Effector CD8-positive, alpha-beta T cell (primary cell): ENCODE measurements at places on chromosomes 7 and 10.

- DNase-seq = no peak
These were observed 51.1 kb downstream of the TMEM209 start for GRCh38 chr7:130154131-130154500.

GRCh38 chr7:3494947-3495346 lies 193.9 kb downstream of the SDK1 start:
- no peak for DNase-seq

- DNase-seq = no peak
These were observed 101.2 kb upstream of the RPA3 start for GRCh38 chr7:7819442-7820247.

- no peak for DNase-seq
These were observed 111.7 kb upstream of the MBL2 start for GRCh38 chr10:52883996-52884871.

DNA sequence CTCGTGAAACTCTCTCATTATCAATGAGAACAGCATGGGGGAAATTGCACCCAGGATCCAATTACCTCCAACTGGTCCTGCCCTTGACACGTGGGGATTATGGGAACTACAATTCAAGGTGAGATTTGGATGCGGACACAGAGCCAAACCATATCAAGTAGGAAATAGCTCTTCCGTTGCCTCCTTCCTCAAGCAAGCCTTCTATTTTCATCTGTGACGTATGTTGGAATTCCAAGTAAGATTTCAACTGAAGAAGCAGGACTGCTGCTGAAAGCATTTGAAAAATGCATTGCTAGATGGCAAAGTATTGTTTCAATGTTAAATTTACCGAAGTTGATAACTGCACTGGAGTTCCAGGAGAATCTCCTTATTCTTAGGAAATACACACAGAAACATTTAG lies 178.1 kb upstream of the GALNT17 start:
- no peak for DNase-seq

DNA sequence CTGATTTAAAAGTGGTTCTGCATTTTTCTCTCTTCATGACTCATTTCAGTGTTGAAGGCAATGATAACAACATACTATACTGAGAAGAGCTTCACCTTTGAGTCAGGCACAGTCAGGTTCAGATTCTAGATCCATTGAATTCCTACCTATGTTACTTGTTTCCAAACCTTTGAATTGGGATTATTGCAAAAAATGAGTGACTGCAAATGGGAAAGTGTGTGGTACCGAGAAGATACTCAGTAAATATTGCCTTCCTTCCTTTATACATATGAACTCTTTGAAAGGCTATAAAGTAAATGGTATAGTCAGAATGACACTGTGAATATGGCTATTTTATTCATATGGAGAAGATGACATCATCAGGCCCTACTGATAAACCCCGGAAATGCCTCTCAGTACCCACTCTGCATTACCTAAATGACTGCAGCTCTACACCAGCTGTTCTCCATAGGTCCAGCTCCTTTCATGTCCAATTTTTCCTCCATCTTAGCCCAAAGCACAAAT lies 66.7 kb upstream of the FGL2 start:
- DNase-seq = no peak

- DNase-seq = no peak
These were observed 59.6 kb downstream of the PRKAG2 start for GRCh38 chr7:151817315-151817690.

- DNase-seq = no peak
These were observed at the start of gene CALCR for GRCh38 chr7:93574646-93575554. CALCR (minus strand) TSS chr7:93574724; CDS start chr7:93486981, 87,743 bp downstream.

DNA sequence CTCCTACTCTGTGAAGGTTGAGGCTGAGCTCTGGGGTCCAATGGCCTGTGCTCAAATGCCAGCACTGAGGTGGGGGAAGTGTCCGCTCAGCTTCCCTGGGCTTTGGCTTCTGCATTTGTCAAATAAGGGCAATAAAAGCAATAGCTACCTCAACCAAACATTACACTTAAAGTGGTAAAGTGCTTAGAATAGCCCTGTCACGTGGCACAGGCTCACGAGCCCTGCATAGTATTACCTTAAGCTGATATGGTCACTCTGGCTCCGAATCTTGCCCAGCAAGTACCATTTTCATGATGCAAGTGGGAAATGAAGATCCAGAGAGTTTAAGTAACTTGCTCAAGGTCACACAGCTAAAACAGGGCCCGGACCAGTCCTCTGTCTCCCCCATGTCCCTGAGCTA lies 451.1 kb upstream of the ZMIZ1 start:
- DNase-seq = no peak

GRCh38 chr10:1661416-1661815 lies 75.9 kb downstream of the ADARB2 start:
- DNase-seq = no peak

GRCh38 chr7:76997381-76998284 lies 34.5 kb downstream of the SPDYE17 start:
- DNase-seq = no peak

GRCh38 chr7:157527686-157528085 lies 190.9 kb downstream of the DNAJB6 start:
- DNase-seq = no peak

- no peak for DNase-seq
These were observed 82.6 kb downstream of the KCNMA1 start for GRCh38 chr10:77554996-77555397.

- no peak for DNase-seq
These were observed 4.1 kb downstream of the LBX1 start for GRCh38 chr10:101224910-101225823.

DNA sequence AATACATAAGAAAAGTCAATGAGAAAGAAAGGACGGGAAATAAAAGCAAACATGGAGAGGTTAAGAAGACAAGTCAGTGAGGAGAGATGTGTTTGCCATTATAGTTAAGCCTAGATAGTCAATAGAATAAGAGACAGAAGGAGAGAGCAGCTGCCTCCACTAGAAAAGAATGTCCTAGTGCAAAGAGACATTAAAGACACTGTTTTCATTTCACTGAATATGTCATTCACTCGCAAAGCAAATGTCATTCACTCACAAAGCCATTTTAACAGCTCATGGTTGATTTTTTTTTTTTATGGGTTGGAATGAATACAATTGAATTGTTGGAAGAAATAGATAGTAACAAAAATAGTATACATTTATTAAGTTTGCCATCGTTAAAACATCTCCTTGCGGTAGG lies 1007.6 kb downstream of the DNAJB9 start:
- DNase-seq = no peak

DNA sequence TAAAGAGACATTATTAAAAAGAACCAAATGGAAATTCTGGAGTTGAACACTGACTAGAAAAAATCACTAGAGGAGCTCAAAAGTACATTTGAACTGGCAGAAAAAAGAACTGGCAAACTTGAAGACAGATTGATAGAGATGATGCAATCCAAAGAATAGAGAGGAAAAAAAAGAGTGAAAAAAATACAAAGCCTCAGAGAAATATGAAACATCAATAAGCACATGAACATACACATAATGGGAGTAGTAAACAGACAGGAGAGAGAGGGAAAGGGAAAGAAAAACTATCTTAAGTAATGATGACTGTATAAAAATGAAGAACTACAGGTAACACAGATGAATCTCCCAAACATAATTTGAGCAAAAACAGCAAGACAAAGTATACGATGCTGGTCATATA lies 61.1 kb downstream of the CNOT4 start:
- no peak for DNase-seq

GRCh38 chr7:120373174-120373573 lies 100.2 kb downstream of the KCND2 start:
- DNase-seq = no peak

DNA sequence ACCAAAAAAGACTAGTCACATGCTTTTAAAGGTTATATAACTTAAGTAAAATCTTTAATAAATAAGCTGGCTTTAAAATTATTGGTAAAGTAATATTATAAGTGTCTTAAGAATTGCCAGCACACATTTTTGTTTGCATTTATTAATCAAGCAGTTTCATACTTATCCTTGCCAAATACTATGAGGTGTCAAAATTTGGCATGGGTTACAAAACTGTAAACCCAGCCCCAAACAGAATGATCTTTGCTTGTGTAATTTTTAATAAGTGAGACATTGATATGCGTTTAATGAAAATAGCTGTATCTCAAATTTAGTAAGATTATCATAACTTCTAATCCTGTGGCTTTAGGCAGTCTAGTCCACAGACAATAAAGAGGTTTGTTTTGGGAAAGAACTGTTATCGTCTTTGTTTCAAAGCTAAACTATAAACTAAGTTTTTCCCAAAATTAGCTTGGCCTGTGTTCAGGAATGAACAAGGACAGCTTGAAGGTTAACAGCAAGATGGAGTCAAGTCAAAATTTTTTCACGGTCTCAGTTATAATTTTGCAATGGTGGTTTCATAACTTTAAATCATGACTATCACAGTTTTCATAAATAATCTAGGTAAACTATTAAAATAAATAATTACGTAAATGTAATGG lies 72.8 kb downstream of the ST8SIA6 start:
- DNase-seq = no peak

GRCh38 chr7:28474282-28474638 lies 61.9 kb downstream of the CREB5 start:
- no peak for DNase-seq

- no peak for DNase-seq
These were observed 65.1 kb downstream of the CALML3 start for GRCh38 chr10:5589661-5590511.

DNA sequence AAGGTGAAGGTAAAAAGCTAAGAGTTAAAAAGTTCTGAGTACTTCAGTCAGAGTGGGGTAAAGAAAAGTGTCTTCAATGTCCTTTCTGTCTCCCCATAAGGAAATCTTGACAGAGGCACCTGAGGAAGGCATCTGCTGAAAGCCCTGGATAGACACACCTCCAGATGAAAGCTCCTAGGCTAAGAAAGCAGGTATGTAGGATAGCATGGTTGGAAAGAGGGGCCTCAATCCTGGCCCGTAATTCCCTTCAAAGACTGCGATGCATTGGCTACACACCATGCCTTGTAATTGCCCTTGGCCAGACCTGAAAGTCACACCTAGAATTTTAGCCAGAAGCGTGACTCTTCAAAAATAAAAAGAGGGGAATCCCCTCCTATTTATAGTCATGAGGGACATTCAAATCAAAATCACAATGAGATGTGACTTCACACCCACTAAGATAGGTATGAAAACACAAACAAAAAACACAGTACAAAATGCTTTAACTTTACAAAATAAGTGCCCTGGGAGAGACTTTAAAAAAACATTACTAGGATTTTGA lies 809.7 kb downstream of the IPMK start:
- no peak for DNase-seq

DNA sequence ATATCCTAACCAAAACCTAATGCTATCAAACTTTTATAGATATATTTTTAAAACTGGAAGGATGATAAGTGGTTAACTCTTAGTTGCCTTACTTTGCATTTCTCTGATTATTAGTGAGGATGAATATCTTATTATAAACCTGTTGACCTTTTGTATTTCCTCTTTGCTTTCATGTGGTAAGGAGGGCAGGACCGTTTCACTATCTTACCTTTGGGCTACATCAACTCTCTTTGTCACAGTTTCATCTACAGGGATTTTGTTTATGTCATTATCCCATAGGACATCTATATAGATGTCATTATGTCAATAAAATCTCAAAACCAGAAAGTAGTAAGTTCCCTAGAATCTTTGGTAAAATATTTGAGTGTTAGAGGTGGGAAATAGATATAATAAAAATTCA lies 219.3 kb downstream of the THSD7A start:
- no peak for DNase-seq

DNA sequence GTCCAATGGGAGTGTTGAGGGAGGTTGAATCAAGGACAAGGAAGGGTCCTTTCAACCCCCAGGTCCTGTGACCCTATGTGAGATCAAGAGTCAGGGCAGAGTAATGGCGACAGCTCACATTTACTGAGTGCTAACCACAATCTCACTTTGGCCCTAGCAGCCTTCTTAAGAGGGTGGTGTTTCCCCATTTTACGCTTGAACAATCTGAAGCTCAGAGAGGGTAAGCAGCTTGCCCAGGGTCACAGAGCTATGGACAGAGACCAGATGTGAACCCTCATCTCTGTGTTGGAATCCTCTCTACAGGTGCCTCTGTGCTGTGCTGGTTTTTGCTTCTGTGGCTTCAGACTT lies 102.0 kb downstream of the GRK5 start:
- DNase-seq = no peak

DNA sequence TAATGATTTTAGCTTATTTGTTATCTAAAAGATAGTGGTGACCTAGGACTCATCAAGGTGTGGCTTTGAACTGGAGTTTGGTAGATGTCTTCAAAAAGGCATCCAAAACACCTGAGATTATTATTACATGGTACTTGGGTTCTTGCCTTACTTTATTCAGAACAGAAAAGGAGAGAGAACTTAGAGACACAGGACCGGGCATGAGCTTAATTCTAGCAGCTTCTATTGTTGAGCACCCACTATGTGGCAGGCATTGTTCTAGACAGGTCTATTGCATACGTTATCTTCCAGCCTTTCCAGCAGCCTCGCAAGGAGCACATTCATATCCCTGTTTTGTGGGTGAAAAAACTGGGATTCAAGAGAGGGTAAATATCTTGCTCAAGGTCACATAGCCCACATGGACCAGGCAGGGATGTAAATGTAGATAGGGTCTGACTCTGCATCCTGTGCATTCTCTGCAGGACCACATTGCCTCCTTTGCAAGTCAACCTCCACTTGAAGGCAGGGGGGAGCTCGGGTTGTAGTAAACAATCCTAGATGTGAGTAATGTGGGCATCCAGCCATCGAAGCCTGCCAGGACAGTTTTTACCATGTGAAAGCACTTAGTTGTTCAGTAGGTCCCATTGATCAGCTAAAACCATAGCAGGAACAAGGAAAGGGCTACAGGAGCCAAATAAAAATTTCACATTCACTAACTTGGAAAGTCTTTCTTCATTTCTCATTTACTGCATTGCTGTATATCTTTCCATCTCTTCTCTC lies 551.4 kb downstream of the LRMDA start:
- DNase-seq = no peak

- DNase-seq = no peak
These were observed 75.8 kb downstream of the MPLKIP start for GRCh38 chr7:40058636-40059035.

DNA sequence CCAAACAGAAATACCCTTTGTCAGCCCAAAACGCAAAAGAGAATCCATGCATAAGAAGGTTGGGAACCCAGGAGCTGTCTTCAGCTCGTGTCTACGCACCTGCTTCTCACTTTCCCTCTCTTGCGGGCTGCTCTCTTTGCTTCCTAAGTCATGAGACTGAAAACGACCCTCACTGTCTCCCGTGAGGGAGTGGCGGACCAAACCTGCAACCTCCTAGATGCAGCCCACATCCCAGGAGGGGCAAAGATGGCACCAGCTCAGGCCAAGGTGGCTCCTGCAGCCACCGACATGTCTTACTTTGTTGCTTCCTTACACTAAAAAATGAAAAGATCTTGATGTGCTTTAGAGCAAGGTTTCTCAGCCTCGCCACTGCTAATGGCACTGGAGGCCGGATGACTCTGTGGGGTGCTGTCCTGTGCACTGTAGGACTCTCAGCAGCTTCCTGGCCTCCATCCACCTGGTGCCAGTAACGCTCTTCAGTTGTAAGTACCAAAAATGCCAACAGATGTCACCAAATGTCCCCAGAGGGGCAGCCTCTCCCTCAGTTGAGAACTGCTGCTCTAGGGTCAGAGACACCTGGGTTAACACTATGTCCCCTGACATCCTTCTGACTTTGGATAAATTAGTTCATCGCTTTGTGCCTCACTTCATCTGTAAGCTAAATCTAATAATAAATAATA lies 179.8 kb upstream of the PFKP start:
- no peak for DNase-seq
